ENCODE measurements at places on chromosomes 1 and 21. TPM values are rescaled to one million over a fixed set of nuclear protein-coding genes. Genes with fewer than 3 reads are reported as not detected.

FHL3 gene
- 14.7 TPM for total RNA-seq

NBPF19 gene
- 24.0 TPM for total RNA-seq

RAB13 gene
- total RNA-seq = 1.5 TPM

RCSD1 gene
- total RNA-seq = 177 TPM

LRRC53 gene
- not detected for total RNA-seq
